DMS153 (cell line): ENCODE measurements at places on chromosomes 2 and 18.

DNA sequence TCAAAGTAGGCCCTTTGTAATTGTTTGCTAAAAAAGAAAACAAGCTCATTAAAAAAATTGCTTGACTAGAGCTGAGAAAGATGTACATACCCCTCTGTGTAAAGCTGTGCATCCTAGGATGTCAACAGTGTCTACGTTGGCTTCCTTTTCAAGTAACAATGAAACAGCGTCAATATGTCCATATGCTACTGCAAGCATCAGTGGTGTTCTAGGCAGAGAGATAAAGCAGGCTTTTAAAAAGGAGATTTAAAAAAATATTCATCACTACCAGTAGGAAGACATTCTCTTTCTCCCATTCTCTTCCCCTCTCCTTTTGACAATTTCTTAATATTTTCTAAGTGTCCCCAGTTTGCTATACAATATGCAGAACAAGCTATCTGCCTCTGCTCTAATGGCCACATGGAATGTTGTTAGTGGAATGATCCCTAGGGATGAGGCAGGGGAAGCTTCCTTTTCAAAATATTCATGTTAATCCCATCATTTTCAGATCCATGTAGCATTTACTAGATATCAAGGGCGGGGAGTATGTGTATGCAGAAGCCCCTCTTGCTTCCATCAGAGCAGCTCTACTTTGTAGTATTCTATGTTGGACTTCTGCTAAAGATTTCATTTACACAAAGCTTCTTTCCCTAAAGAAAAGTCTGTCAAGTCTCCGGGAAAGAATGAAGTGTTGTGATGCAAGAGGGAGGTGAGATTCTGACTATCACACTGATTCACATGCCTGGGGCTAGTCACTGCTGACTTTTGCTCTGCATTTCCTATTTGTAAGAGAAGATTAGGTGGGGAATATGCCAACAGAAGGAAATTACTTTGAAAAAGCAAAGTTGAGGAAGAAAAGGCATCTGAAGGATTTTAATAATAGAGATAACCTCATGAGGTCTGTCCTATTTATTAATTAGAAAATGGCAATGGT lies 81.5 kb upstream of the PGAP1 start:
- DNase-seq, result no peak

DNA sequence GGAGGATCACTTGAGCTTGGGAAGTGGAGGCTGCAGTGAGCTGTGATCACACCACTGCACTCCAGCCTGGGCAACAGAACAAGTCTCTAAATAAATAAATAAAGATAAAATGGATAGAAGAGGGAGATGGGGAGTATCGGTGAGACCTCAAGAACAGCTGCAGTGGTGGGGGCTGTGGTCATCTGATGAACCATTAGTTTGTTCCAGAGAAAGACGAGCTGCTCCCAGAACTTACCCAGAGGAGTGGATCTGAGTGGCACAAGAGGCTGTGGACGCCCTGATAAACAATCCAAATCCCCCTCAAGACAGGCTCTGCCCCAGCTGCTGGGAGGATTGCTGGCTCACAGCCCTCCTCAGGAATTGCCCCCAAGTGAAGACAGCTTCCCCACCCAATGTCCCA lies 26.7 kb downstream of the TMEM127 start:
- no peak for DNase-seq

DNA sequence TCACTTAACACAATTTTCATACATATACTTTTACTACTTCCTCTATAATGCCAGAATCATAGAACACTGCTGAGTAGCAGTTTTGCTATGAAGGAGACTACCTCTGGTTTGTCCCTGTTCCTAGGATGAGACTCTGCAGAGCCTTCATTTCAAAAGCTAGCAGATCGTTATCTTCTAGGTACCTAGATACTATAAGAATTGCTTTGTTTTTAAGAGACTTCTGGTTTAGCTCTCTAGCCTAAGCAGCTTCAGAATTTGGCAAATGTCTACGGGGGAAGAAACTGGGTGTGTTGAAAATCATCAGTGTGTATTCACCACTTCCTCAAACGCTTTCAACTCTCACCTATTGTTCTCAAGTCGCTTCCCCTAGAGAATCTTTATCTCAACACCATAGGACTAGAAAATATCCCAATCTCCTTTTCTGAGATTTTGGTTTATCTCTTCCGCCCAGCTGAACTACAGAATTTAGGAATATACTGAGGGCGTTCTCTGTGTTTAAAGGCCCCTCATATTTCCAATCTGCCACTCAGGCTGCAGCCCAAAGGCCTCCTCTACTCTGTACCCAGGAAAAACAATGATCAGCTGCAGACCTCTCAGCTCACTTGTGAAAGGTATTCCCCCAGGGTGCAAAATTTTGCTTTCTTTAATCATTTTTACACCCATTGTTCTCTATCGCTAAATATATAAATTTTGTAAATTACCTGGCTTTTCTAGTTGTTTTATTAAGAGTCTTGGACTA lies 28.7 kb downstream of the SMAD2 start:
- no peak for DNase-seq

GRCh38 chr18:6107794-6108193 lies 212.5 kb upstream of the TMEM200C start:
- peak; percentile 59 for DNase-seq

DNA sequence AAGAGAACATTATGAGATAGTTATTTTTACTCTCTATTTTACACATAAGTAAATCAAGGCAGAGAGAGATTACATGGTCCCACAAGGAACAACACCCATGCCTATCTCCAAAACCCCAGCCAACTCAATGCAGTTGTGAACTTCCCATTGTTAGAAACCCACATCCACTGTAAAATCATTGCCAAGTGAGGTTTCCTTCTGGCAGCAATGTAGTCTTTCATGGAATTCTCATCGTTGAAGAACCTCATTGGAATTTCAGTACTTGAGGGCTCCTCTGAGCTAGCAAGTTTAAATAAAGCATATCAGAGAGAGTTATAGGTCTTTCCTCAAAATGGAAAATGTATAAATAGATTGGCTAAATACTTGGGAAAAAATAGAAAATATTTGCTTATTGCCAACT lies 105.2 kb downstream of the RAD51AP2 start:
- DNase-seq, result no peak

DNA sequence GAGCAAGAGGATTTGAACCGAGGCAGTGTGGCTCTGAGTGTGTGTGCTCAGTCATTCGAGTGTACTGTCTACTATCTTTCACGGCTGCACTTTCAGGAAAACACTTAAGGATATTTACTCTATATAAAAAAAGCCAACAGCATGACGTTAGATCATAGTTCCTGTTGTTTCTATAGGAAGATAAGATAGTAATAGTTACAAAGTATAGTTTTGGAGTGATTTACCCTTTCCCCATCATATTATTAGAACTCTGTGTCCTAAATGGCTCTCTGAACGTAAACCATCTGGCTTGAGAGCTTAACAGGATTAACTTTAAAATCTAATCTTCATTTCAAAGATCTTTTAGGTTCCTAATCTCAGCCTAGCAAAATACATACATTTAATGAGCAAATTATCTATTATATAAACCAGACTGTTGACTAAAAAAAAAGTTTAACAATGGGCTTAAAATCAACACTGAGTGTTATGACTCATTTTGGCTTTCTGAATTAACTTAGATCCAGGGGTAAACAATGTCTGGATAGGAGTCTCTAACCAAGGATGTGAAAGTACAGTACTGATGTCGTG lies 150.3 kb upstream of the DNMT3A start:
- peak; percentile 7 for DNase-seq

DNA sequence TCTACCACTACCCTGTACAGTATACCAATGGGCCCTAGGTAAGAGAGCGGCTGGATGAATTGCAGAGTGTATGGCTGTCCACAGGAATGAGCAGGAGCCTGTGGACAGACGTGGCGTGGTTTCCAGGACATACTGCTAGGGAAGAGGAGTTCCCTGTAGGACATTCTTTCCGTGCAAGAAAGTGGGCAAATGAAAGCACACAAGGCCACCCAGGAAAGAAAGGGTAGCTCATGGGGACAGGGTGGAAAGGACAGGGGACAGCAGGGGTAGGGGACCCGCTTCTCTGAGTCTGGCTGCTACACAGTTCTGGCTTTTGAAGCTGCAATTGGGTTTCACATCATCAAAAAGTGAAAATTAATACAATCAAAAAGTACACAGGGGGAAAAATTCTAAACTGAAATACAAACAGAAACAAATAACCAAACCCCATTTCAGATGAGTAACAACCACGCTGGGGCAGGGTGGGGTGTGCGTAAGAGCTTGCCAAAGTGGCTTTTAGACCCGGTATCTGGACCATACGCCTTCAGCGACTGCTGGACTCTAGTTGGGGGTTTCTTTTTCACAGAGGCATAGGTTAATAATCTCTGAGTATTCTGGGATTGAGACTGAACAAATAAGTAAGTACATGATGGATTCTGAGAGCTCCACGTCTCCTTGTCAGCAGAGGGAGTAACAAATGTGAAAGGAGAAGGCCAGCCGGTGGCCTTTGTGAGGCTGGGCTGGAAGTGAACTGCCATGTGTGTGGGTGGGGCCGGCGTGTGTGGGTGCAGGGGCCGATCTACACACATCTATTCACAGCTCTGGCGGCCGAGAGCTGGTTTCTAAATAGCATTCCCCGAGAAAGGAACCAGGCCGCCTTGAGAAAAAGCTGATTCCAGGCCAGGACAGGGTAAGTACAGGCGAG lies 84.0 kb downstream of the HDAC4 start:
- DNase-seq, result no peak

DNA sequence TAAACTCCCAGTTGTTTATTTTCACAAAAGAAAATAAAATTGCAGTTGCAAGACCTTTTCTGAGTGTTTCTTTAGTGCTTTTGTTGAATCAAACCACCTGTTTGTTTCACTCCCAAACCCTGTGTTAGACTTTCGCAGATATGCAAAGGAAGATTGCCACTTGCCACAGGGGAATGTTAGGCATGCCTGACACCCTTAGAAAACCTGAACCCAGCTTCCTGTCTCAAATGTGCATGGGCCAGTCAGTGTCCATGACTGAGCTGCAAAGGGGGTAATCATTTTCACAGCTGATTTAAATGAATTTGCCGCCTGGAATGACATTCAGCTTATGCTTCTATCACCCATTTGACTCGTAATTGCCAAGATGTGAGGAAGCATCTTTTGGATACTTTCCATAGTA lies 17.5 kb downstream of the TGOLN2 start:
- DNase-seq, result no peak
